GM04504 (cell line): ENCODE measurements at places on chromosomes 2 and 18.

DNA sequence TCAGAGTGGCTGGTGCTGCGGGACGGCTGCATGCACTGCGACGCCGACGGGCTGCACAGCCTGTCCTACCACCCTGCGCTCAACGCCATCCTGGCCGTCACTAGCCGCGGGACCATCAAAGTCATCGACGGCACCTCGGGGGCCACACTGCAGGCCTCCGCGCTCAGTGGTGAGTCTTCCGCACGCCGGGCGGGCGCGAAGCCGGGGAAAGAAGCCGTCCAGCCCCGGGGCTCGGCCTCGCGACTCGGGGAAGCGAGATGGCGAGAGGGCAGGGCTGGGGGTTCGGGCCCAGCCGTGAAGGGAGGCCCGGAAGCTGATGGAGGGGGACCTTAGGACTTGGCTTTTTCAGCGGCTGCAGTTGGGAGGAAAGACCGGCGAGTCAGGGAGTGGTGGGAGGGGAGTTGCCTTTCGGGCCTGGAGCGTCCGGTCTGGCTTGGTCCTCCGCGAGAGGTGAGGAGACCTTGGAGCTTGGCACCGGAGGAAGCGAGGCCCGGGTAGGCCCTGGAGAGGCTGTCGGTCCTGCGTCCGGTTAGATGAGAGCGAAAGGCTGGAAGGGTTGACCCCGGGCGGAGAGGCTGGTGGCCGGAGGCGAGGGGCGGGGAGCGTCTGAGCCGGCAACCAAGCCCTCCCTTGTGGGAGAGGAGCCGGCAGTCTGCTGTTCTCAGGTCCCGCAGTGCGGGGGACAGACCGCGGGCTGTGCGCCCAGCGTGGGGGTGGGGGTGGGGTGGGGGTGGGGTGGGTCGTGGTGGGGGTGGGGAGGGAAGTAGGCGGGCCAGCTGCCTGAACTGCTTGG is 691 bp downstream of the BIRC6 start:
- no peak for DNase-seq

DNA sequence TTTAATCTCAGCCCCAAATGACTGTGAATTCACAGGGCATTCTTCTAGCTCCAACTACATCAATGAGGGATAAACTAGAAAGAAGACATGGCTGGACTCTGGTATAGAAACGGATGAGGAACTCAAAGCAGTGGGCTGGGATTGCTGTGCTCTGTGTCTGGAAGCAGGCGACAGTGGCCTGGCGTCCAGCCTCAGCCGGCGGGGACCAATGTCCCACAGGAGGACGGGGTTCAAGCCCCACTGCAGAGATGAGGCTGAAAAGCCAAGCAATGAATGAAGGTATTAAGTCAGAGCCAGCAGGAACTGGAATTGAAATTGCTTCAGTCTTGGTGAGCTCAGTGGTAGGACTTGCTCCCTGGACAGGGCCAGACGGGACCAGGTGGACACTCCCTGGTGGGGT is 24.3 kb upstream of the BOK start:
- DNase-seq = no peak

GRCh38 chr2:197208024-197208423 is 102.6 kb downstream of the ANKRD44 start:
- no peak for DNase-seq

DNA sequence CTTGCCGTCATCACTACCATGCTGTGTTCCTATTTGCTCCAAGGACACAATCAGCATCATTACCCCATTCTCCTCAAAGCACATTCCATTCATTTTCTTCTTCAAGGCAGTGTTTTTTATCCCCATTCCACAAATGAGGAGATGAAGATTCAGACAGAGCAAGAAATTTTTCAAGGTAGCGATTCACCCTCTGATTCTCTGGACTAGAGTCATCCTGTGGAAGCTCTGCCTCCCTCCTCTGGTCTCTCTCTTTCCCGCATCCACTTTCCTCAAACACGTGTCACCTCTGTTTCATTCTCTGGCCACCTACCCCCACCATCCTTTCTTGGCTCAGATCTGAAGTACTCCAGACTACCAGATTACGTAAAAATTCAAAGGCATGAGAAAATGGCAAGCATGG is 297.9 kb downstream of the SOX11 start:
- DNase-seq = no peak

GRCh38 chr2:181853696-181854095 is 37.8 kb upstream of the ITPRID2 start:
- DNase-seq = no peak

DNA sequence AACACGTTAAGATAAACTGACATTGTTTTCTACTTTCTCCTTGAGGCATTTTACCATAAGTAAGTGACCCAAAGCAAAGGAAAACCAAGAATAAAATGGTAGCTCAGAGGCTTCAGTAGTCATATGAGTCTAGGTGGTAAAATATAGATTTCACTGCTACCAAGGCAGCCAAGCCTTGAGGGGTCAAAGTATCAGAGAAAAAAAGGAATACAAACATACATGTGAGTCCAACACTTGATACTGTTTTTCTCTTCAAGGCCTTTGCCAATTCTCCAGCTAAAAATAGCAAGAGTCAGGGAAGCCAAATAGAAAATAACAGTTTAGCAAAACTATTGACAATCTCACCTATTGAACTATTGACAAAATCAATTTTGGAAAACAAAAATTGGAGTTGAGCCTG is 925.9 kb downstream of the BCL11A start:
- DNase-seq = no peak

- DNase-seq = no peak
Measured at GRCh38 chr18:31773774-31774476, 13.2 kb upstream of the SLC25A52 start.

DNA sequence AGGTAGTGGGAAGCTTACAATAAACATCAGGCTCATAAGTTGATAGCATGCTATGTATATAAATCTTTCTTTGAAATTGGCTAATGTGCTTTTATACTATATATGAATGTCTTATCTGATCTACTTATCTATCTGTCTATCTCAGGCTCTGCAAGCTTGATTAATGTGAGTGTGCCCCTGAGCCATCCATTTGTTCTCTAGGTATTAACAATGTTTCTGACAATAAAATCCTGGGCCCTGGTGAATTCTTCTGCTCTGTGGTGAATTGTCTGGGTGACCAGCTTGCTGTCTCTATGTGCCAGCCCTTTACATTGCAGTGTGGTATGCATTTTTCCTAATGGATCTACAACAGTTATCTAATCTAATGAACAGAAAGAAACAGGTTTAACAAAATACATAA is 295.9 kb downstream of the HRH4 start:
- DNase-seq = no peak

DNA sequence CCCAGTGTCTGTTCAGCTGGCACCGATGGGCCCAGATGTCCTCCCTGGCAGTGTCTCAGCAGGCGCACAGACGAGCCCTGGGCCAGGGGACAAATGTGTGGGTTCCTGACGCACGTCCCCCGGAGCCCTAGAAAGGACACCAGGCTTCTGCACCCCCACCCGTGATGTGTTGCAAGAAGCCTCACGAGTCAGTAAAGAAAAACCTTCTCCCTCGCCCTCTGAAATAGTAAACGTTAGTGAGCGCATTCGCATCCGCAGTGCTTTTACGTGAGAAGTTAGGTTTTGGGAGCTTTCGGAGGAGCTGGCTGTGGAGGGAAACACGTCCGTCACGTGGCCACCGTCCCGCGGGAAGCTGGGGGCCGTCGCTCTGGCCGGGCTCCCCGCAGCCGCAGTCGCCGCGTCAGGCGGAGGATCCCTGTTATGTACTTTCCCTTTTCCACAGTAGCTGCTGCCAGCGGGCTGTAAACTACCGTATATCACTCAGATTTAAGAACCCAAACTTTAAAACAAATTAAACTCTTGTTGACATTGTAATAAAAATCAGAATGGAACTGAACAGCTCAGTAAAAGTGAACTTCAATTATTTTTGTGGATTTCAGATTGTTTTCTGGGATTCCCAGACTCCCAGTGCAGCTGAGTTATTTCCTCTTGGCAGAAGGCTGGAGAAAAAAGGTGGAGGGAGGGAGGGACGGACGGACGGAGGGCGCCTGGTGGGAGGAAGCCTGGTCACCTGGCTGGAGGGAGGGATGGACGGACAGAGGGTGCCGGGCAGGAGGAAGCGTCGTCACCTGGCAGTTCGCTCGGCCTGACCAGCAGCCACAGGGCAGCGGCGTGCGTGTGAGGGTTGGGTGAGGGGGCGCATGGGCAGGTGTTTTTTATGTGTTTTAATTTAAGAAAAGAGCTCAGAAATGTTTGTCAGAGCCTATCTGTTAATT is 112.1 kb downstream of the NFATC1 start:
- DNase-seq = peak; percentile 30

DNA sequence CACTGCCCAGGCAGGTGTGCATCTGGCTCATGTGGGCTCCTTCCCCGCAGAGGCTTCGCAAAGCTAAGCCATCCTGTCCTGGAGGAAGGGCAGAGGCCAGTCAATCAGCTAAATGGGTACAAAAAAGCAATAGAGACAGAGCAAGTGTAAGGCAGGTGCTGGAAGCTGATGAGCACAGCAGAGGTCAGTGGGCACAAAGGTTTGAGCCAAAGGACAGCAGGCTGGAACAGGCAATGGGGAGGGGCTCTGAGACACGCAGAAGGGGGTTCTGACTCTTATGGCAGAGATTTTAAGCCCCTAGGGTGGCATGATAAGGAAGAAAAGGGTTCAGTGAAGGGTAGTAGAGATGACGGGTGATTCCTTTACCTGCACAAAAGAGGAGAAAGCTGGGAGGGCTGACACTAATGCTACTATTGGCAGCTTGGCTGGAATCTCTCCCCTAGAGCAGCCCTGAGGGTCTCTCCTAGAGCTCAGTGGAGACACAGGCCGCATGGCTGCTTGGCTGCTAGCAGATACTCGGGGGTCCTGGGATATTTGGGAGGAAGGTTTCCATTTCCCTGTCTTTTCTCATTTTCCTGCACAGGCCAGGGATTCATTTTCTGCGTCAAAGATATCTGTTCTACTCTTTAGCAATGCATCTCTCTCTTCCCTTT is 132.4 kb downstream of the MYCN start:
- DNase-seq = no peak

GRCh38 chr2:8535821-8536685 is 145.8 kb upstream of the ID2 start:
- no peak for DNase-seq

DNA sequence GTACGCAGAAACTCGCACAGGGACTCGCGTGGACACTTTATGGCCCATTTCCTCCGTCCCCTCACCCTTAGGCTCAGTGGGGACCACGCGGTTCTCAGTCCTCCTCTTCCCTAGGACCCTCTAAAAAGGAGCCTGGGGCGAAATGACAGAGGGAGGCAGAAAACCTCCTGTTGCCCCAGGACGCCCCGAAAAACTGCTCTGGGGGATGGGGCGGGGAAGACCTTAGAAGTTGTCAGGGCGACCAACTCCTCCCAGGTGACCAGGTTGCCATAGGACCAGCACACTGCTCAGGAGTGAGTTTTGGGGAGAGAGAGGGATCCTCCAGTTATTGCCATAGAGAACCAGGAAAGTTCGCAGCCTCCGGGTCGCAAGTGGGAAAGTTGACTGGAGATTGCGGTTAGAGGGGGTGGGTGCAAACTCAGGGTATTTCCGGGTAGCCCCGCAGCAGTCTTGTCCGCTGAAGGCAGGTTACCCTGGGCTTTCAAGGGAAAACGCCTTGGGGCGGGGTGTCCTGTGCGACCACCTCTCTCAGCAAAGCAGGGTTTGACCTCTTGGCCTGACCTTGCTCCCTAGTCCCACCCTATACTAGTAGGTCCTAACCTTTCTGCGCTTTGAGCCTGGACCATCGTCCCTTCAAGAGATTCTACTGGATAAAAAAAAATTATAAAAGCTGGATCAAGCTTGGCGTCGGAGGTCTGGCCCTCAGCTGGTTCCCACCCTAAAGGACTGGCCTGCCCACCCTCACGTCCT is 7.8 kb upstream of the PAX3 start:
- no peak for DNase-seq

- DNase-seq = no peak
Measured at GRCh38 chr2:21422050-21422449, 298.3 kb downstream of the TDRD15 start.

DNA sequence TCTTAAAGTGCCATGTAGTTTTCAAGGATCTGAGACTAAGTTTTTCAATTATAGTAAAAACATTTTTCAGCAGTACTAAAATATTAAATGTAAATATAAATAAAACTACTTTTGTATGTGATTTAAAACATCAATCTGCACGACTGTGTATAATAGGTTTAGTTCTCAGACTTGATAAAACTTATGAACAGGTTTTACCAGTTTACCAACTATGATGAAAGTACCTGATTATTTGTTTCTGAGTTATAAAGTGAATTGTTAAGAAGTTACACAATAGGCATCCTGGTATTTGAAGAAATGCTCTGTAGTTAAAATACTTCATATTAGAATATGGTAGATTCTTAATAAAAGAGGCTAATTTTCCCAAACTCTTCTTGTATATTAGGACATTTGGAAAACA is 14.8 kb downstream of the RELCH start:
- no peak for DNase-seq

DNA sequence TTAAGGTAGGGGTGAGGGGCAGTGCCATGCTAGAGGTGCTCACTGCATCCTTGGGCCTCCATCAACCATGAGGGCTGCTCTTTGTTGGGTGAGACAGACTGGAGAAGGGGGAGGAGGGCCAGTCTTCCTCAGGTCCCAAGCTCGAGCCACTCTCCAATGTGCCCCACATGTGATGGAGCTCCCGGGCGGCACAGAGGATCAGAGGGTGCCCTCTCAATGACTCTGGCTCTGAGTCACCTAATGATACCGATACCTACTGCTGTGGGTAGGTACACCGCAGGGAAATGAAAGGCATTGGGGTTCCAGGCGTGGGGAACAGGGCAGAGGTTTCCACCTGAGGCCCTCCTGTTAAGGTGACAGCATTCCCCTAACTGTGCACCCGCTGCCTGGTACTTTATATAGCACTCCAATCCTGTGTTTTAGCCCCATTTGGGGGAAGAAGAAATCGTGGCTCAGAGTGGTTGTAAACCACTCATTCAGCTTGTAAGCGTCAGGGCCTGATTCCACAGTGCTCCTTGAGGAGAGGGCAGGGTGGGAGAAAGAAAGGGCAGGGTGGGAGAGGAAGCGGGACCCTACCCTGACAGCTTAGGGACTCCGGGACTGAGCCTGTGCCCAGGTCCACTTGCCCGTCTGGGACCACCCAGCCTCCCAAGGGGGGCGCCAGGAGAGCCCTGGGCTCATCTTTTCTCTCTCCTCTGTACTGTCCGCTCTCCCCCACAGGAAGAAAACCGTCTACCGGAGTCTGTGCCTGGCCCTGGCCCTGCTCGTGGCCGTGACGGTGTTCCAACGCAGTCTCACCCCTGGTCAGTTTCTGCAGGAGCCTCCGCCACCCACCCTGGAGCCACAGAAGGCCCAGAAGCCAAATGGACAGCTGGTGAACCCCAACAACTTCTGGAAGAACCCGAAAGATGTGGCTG is 1.8 kb downstream of the B3GNT7 start:
- no peak for DNase-seq

GRCh38 chr2:224145751-224146355 is 106.8 kb upstream of the SERPINE2 start:
- DNase-seq = peak; percentile 81

- DNase-seq = no peak
Measured at GRCh38 chr18:2538236-2538635, 33.1 kb downstream of the METTL4 start.

GRCh38 chr2:231769170-231770136 is 11.6 kb downstream of the PDE6D start:
- DNase-seq = no peak

GRCh38 chr2:109356324-109357035 is 227.5 kb downstream of the SH3RF3 start:
- no peak for DNase-seq

GRCh38 chr2:223641082-223641481 is 38.9 kb upstream of the SCG2 start:
- DNase-seq = peak; percentile 33
